ENCODE measurements at places on chromosomes 16 and 17.

DNA sequence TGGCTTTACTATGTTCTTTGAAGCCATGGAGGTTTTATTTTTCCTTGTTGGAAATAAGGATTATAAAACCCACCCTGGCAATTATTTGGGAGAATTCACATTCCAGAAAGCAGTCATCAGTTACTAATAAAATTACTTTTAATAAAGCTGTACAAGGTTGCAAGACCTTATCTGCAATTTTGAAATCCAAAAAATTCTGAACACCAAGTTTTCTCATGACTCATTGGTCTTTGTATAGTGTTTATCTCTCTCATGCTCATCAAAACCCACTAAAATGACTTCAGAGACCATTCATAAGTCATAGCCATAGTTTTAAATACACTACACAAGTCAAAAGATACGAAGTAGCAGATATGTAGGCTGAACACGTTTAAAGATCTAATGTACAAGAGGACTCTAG, 6.0 kb upstream of the KRT38 start:
- DNase-seq: no peak

GRCh38 chr17:20291853-20292252, 175.5 kb downstream of the LGALS9B start:
- DNase-seq: no peak

- no peak for DNase-seq
Observed at GRCh38 chr17:57675427-57676387, 69.4 kb downstream of the CCDC182 start.

- no peak for DNase-seq
Observed at GRCh38 chr17:77610972-77611521, 347.5 kb upstream of the TNRC6C start.

DNA sequence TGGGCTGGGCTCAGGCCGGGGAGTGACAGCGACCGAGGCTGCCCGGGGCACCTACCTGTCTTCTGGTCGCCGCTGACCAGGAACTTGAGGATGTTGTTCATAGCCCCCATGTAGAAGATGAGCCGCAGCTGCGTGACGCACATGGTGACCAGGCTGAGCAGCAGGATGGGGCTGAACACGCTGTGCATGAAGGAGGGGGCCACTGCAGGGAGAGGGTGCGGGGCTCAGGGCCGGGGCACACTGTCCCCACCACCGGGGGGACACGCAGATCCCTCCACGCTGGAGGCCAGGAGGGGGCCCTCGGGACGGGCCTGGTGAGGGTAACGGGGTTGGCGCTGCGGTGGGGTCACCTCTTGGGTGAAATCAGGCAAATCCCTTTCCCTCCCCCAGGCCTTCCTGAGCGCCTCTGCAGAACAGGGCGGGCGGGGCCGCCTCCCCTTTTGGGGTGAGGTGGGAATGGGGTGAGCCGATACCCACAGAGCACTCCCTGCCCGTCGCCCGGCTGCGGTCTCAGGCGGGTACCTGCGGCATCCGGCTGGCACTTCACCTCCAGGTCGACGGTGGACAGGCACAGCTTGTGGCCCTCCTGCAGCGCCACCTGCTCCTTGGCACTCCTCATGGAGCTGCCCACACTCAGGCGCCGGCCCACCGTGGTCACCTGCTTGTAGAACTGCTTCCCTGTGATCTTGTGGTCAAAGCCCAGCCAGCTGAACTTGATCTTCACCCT, 28.3 kb upstream of the PITPNA start:
- DNase-seq: no peak

GRCh38 chr17:36721560-36722120, 120.3 kb downstream of the MRM1 start:
- DNase-seq: no peak

DNA sequence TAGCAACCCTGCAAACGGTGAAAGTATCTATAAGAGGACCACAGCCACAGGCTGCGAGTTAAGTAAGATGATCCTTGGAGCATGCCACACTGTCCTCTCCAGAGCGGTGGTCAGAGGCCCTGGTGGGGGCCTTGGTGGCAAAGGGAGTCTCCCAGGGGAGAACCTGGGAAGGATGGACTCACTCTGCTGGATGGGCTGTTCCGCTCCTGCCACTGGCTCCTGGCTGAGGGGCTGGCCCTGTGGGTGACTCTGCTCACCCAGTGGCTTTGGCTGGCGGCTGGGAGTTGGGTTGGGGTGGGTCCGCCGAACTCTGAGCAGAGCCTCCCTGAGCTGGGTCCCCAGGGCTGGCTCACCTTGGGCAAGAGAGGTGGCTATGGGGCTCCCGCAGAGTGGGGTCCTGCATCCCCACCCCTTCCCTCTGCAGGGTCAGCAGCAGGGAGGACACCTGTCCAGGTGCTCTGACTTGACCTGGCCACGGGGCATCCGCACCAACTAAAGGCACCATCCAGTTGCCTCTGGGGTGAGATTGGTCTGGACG, 7.3 kb downstream of the CDK5R1 start:
- DNase-seq: no peak

DNA sequence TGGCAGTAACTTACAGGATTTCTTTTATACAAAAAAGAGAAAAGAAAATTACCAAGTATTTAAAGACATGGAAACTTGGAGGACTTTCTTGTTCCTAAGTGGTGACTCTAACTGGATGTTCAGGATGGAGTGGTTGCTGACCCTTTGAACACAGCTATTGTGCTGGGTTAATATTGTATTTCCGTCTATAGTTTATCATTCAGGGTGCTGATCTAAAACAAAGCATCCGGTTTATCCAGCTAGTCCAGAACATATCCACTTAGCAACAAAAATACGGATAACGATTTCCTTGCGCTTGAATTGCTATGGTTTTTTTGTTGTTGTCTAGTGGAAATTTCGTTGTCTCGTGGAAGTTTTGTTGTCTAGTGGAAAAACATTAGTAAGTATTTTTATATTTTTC, 38.2 kb downstream of the SNTB2 start:
- DNase-seq: no peak
